ENCODE measurements at places on chromosomes 1 and 21. TPM values are rescaled to one million over a fixed set of nuclear protein-coding genes. Genes with fewer than 3 reads are reported as not detected.

DNA sequence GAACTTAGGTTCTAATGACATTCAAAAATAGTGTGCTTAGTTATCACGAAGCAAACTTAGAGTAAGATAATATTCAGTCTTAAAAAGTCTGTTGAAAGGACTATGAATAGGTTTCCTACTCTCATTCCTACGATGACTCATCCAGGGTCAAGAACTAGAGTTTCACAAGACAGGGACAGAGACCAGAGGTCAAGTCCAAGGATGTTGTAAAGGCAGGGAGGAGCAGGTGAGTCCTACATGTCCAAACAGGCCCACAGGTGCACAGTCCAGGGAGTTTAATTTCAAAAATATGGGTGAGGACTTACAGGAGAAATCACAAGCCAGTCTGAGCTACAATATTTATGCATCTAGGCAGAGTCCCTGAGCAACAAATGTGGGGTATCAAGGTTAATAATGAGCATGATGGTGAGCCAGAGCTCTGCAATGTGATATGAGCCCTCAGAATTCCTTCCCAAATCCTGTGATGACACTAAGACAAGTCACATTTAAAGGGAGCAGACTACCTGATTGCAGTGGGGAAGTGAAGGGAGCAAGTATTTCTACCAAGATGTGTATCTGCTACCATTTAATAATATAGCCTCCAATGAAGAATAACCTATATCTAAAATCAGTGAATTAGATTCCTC, 100.0 kb upstream of the NRIP1 start:
- DNase-seq, result no peak

DNA sequence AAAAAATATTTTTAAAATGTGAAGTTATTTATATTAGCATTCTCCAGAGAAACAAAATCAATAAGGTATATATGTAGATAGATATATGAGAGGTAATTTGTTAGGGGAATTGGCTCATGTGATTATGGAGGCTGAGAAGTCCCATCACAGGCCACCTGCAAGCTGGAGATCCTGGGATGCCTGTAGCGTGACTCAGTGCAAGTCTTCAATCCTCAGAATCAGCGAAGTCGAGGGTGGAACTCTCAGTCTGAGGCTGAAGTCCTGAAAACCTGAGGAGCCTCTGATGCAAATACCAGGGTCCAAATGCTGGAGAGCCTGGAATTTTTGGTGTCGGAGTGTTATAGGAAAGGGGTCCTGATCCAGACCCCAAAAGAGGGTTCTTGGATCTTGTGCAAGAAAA, 658.5 kb downstream of the USP25 start:
- no peak for DNase-seq

- no peak for DNase-seq
These were observed 8.8 kb downstream of the MAGI3 start for GRCh38 chr1:113399062-113399583.

DNA sequence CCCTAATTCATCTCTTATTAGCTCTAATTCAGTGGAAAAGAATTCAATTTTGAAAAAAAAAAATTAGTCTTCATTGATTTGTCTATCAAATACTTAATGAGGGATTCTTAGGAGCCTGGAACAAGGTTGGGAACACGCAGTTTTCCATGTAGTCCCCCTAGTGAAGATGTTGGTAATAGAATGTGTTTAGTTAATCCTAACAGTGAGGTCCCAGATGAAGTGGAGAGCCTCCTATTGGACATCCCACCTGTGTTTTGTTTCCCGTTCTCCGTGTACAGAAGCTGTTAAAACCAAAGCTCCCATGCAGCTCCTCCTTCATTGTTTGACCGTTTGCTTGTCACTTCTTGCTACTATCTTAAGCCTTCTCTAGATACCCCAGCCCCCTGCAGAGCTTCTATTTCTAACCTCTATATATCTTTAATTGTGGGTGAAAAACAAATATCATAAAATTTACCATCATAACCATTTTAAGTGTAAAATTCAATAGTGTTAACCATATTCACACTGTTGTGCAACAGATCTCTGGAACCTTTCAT, 67.5 kb downstream of the PCNX2 start:
- no peak for DNase-seq

- no peak for DNase-seq
These were observed 106.8 kb downstream of the EPHB2 start for GRCh38 chr1:22817462-22817861.

DNA sequence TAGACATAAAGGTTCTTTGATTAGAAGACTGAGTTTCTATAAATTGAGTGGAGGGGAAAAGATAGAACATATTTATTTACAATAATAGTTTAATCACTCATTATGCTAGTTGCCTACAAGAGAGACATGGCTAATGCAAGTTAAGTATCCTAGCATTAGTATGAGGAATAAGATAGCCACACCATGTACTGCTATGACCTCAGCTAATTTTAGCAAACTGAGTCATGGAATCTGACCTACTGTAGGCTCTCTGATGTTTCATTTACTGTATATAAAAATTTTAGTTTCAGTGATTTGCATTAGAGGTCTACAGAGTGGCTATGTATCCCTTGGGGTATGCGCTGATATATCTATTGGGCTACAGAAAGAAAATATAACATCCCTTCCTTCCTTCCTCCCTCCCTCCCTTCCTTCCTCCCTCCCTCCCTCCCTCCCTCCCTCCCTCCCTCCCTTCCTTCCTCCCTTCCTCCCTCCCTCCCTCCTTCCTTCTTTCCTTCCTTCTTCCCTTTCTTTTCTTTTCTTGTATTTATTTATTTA, 5.8 kb downstream of the AGL start:
- no peak for DNase-seq

DNA sequence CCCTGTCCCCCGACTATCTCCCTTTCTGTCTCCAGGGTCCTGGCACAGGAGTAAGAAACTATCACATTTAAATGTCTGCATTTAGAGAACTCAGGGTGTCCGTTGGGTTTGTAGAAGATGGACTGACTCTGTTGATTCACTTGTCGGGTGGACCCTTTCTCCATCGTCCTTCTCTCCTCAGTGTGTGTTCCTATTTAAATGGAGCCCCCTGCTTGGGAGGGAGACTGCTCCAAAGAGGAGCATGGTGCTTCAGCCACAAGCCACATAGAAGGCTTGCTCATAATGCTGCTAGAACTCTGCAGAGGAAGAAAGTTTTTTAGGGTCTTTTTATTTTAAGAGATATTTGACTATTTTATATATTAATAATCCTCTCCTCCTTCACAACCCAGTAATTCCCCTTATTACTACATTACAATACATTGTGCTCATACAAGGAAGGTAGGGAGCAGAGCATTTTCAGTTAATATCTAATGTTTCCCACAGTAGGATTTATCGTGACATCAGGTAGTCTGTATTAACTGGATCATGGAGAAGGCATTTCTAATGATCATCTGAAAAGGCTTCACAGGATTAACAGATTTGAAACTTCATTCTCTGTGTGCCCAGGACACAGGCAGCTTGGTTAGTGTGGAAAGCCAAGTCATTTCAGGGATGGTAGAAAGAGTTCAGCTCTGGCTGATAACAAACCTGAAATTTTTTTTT, 13.8 kb downstream of the FGGY start:
- DNase-seq, result no peak

GRCh38 chr1:157000686-157001085, 44.9 kb downstream of the ARHGEF11 start:
- no peak for DNase-seq

DNA sequence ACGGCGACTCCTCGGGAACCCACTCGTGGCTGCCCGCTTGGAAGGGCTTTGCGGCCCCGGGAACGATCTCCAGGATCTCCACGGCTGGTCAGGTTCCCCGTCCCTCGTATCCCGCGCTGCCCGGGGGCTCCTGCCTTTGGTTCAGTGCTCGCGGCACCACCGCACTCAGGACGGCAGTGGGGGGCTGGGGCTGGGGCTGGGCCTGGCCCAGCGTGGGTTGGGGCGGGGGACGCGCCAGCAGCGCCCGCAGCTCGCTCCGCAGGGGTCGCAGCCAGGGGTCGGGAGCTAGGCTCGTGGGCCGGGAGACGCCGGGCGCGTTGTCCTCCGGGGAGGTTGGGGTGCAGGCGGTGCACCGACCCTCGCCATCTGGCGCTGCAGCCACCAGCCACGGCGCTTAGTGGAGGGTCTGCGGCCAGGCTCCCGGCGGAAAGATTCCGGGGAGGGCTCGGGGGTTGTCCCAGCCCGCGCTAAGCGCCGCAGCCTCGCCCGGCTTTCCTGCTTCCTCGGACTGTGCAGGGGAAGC, 8.9 kb downstream of the SIM2 start:
- DNase-seq, result no peak

DNA sequence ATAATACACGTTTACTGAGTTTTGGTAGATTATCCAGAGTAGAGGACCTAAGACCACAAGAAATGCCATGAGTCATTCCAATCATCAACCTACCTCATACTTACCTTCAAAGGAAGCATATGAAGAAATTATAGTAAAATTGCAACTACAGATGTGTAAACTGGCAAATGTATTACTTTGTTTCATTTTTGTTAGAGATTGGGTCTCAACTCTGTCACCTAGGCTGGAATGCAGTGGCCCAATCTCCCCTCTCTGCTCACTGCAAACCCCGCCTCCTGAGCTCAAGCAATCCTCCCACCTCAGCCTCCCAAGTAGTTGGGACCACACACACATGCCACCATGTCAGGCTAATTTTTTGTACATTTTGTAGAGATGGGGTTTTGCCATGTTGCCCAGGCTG, 5.2 kb downstream of the TMCO1 start:
- DNase-seq, result no peak

DNA sequence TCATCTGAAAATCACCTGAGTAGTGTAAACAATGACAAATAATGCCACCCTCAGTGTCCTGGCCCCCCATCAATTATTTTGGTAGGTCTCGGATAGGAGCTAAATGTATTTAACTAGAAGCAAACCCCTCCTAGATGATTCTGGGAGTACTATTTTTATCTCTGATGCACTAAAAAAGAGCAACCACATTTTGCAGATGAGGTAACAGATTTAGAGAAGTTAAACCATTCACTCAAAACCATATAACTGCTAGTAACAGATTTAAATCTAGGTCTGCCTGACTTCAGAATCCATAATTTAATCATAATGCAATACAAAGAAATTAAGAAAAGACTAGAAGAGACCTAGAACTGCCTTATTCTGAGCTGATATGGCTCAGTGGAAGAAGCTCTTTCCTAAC, 17.3 kb upstream of the PTCH2 start:
- no peak for DNase-seq

DNA sequence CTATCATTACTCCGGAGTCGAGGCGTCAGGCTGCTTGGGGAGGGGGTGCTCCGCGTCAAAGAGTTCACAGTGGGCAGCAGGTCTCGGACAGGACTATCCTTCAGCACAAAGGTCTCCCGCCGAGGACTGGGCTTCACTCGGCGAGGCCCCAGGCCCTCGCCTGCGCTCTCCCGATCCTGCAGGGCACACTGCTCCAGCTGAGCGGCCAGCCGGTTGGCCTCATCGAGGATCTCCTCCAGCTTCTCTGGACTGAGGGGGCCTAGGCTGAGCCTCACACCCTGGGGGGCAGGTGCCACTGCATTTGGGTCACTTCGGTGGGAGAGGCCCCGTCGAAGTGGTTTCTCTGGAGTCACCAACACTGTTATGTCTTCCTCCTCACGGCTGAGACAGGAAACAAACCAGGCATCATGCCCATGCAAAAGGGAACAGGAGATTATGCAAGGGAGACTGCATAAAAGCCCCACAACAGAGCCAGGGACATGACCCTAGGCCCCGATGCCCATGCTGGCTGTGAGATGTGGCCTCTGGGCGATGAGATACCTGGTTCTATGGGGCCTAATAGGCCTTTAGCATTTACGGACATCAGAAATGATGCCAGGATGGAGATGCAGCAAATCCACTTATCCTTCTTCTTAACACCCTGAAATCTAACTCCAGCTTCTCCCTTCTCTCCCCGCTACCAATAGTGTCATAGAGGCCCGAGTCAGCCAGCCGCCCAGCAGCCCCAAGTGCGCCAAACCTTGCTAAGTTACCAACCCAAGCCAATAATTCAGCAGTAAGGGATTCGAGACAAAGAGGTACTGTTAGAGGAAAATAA, 1.1 kb downstream of the PSRC1 start:
- DNase-seq, result no peak

- DNase-seq, result no peak
These were observed 382.7 kb upstream of the DUSP10 start for GRCh38 chr1:222124602-222125001.

GRCh38 chr1:98437540-98437939, 224.0 kb upstream of the SNX7 start:
- DNase-seq, result no peak

DNA sequence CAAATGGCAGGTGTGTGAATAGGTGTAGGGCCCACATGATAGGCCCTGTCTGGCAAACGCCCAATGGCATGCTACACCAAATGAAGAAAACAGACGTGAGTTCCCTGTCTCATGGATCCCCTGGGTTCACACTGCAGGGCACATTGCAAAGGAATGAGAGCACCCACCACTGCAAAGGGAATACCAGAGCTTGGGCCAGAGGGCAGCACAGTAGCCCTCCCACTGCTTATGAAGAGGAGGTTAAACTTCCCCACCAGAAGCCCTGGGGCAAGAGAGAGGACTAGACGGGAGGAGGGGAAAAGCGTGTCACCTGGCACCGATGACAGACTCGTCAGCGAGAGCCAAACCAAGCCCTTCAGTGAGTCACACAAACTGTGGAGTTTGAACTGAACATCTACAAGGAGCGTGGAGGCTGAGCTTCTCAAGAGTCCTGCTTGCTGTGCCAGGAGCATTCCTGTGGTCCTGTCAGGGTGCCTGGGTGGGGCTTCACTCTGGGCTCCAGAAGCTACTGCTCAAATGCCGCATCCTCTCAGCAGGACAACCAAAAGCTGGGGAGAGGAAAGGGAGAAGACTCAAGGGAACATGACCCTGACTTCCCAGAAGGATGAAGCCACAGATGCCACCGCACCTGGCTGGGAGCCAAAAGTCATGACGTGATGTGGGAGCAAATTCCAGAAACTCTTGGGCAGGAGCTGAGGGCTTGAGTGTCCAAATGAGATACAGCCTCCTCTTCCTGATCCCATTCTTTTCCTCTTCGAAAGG, 61.1 kb downstream of the TOMM20 start:
- peak; percentile 96 for DNase-seq

DNA sequence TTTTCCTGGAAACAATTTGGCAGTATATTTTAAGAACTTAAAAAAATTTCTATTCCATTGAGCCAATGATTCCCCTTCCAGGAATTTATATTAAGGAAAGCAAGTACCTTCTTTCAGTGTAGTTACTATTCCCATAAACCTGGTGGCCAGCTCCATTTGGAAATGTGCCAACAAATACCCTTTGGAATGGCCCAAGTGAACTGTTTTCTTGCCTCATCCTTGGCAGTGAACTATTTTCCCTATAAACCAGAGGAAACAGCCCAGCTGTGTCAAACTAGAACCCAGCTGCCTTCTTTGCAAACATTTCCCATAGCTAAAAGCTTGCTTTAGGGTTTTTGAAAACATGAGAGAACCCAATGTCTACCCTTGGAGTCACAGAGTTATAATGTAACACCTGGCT, 496.9 kb downstream of the NEGR1 start:
- no peak for DNase-seq

The FAAH gene
- total RNA-seq, result 12.8 TPM

The KCNJ15 gene
- total RNA-seq, result 40.8 TPM

The CCDC27 gene
- total RNA-seq, result not detected

The FCAMR gene
- total RNA-seq, result not detected

The DIO1 gene
- total RNA-seq, result not detected

The C1orf210 gene
- 2.5 TPM for total RNA-seq

The PIP5K1A gene
- 62.1 TPM for total RNA-seq

The KRTAP10-2 gene
- total RNA-seq, result not detected

Data from epithelial cell of proximal tubule (primary cell).